ENCODE measurements at places on chromosomes 5 and 9.

DNA sequence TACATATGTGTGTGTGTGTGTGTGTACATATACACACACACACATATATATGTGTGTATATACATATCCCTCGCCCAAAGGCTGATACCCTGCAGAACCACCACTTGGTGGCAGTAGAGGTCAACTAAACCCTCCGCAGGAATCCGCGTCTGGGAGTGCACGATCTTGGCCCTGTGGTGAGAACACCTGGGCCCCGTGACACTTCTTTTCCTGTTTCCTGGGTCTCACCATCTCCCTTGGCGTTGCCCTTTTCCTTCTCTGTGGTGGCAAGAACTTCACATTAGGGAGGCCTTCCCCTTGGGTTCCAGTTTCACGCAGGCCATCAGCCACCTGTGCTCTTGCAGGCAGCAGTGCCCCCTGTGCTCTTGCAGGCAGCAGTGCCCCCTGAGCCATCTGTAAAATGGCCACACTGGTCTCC lies 8.2 kb downstream of the IL9 start:
- peak; percentile 5 for DNase-seq

DNA sequence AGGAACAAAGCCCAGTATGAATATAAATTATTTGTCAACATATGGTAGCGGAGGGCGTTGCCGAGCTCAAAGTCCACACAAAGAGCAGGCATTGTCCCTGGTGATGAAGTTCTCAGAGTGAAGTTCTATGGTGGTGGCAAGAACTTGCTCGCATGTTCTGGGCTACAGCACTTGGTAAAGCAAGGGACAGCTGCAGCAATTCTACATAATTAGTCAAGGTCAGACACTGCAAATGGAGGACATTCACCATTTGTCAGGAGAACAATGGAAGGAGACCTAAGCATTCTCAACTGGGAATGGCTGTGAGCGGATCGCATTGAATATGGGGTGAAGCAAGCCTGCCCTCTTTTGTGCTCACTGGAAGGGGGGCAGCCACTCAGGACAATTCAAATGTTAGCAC lies 503.8 kb upstream of the ADAMTS16 start:
- DNase-seq, result no peak

DNA sequence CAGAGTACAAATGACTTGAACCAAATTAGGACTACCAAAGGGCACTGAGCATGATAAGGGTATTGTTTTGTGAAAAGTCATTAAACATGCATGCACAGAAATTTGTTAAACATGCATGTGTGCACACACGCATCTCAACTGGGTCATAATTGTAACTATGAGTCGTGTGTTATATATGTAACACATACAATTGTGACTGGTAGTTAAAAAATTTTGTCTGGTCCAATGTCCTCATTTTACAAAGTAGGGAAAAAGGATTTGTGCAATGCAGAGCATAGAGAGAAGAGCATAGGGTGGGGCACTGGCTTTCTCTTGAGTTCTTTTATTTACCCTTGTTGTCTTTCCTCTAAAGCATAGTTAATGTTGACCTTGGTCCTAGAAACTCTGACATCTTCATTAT lies 19.3 kb upstream of the IGFBPL1 start:
- no peak for DNase-seq

GRCh38 chr5:93886917-93887361 lies 145.5 kb upstream of the POU5F2 start:
- DNase-seq, result no peak

GRCh38 chr5:76209297-76209696 lies 126.1 kb downstream of the SV2C start:
- DNase-seq, result no peak

Data from stimulated activated CD8-positive, alpha-beta memory T cell treated with anti-CD3 and anti-CD28 coated beads, Interleukin-15, amount 100 ng/mL, for 4 hours (primary cell).